ENCODE measurements at places on chromosomes 11 and 22.

GRCh38 chr11:35390737-35391682, 28.3 kb downstream of the SLC1A2 start:
- no peak for DNase-seq

GRCh38 chr11:72430741-72431570, 3.4 kb downstream of the CLPB start:
- no peak for DNase-seq

DNA sequence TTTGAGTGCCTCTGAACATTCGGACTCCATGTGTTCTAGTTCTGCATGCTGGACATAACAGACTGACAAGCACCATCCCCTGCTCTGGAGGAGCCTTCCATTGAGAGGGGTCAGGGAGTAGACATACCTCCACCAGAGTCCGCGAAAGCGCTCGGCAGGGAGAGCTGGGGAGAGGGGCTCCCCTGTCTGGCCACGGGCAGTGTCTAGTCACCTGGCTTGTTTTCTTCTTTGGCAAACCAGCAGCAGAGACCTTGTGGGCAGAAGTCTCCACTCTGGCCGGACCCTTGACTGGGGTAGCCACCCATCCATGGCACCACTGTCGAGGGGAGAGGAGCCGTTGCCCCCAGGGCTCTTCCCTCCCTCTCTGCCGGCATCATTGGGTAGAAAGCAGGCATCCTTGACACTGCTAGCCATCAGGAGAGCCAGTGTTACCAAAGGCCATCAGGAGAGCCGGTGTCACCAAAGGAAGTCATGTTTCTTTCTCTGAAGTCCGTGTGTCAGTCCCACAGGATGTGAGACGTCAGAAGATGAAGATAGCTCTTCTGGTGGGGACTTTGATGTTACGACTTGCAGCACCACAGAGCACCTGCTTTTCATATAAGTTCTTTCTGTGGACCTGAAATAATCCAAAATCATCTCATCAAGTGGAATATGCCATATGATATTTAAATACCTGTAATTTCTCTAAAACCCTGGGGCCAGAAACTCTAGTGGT, 305.6 kb downstream of the TBC1D22A start:
- DNase-seq = no peak

GRCh38 chr11:1178906-1179305, 21.2 kb downstream of the MUC5AC start:
- DNase-seq = no peak

DNA sequence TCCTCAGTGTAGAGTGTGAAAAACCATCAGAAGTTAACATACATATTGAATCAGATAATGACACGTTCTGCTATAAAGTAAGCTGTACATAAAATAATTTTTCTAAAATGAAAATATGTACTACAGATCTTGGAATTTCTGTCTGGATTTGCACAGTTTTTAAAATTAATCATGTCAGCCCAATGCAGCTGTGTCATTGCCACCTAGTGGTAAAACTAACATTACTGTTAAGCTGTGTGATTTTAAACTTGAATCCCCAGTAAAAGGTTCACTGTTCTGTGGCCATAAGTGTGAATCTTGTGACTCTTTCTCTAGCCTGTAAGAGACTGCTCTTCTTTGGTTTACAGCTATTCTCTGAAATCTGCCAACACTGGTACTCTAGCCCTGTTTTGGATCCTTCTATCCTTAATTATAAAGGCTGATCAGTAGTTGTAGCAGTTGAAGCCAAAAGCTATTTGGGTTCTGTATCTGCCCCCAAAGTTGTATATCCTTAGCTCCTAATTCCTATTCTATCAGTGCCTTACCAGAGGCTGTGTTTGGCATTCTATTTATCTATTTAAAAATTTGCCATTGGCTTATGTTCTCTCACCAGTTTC, 4.0 kb downstream of the JRKL start:
- no peak for DNase-seq

DNA sequence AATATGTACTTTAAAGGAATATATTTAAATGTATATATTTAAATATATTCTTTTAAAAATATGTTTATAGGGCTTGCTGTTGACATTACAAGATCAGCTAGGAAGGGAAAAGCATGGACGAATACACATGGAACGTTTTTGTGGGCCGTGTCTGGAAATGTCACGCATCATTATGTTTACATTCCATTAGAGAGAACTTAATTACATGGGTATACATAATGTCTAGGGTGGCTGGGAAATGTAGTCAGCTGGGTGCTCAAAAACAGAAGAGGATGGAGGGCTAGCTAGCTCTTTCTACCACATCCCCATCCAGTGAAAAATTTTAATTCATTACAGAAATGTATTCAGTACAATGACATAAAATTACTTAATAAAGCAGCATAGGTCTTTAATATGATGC, 371.2 kb downstream of the DYNC2H1 start:
- no peak for DNase-seq

GRCh38 chr22:37516456-37516855, 2.8 kb downstream of the CARD10 start:
- no peak for DNase-seq

All from activated CD8-positive, alpha-beta memory T cell treated with anti-CD3 and anti-CD28 coated beads for 1 hour (primary cell).